Right ventricle myocardium superior (tissue), 1 donor: ENCODE measurements at places on chromosomes 2 and 18. TPM values are rescaled to one million over a fixed set of nuclear protein-coding genes. Genes with fewer than 3 reads are reported as not detected.

PREB gene
- total RNA-seq, result 50.6 TPM

SMYD5 gene
- 15.5 TPM for total RNA-seq

AOX1 gene
- 4.1 TPM for total RNA-seq

MTIF2 gene
- 50.5 TPM for total RNA-seq

GPAT2 gene
- 6.4 TPM for total RNA-seq

BIRC6 gene
- 32.9 TPM for total RNA-seq

EXOC6B gene
- total RNA-seq, result 96.9 TPM

RAB31 gene
- total RNA-seq, result 12.1 TPM

PIEZO2 gene
- total RNA-seq, result 0.32 TPM

PTH2R gene
- not detected for total RNA-seq

DPP10 gene
- 0.32 TPM for total RNA-seq

IL36G gene
- total RNA-seq, result not detected
